ENCODE measurements at places on chromosomes 11 and 22. TPM values are rescaled to one million over a fixed set of nuclear protein-coding genes. Genes with fewer than 3 reads are reported as not detected.
A peak's percentile ranks its signal among the peaks of the same experiment; 100 is the strongest.

DNA sequence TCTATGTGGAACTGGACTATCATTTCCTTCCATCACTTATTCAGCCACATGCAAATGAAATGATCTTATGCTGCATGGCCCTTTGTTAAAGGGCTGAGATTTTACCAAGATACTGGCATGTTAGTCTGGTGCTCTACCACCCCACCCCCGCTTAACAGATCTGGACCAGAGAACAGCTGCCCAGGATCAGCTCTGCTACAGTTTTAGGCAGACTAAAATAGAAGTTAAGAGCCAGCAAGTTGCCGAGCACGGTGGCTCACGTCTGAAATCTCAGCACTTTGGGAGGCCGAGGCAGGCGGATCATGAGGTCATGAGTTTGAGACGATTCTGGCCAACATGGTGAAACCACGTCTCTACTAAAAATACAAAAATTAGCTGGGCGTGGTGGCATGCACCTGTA lies 4.6 kb downstream of the DDB1 start:
- no peak for DNase-seq

DNA sequence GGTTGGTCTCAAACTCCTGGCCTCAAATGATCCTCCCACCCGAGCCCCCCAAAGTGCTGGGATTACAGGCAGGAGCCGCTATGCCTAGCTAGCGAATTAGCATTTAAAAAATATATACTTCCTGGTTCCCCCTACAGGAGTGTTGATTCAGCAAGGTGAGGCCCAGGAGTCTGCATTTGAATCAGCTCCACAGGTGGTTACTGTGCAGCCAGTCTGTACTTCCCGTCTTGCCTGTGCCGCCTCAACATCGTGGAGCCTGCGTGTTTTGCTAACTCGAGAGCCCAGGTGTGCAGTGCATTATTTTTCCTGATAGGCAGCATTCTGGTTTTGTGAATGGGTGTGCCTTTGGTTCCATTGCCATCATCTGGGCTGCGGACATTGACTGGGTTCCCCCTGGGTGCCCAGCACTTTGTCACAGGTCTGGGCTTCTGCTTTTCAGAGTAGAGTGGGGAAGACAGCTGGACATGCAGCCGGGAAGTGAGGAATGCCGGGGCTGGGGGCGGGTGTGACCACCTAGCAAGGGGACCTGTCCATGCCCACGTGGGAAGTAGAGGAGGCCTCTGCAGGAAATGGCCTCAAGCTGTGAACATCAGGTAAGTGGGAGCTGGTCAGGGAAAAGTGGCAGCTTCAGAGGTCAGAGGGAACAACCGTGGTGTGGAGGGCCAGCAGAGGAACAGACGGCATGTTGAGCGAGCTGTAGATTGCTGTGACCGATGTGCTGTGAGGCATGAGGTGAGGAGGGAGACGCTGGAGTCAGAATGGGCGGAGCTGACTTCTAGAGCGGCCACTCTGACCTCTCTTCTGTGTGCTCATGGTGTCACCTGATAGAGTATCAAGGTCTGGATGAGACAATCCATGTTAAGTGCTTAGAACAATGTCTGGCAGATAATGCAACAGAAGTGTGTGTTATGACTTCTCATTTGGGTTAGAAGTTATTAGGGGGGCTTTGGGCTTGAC lies 42.2 kb downstream of the PPFIA1 start:
- peak; percentile 19 for DNase-seq

DNA sequence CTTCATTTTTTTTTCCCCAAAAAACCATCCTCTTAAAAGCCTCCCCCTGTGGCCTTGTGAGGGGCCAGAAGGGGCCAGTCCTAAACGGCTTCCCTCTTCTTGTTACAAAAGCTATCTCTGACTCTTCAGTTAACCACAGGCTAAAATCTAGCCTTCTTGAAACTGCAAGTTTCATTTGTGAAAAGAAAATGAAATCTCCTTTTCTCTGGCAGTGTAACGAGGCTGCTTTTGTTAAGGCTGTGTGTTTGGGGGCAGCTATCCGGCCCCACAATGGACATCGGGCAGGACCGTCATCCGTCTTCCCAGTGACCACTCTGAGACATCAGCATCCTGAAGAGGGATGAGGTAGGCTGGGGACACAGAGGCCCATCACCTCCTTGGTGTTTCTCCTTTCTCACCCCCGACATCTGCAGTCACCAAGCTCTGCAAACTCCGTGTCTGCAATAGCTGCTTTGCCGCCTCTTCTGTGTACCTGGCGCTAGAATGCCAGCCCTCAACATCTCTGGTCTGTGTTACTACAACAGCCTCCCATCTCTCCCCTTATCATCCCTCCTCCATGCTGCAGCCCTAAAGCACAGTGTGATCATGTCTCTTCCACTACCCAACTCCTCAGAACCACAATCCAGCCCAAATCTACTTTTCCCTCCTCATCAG lies 94.0 kb downstream of the RCN1 start:
- no peak for DNase-seq

GRCh38 chr11:63277345-63277943 lies 34.0 kb upstream of the SLC22A25 start:
- no peak for DNase-seq

GRCh38 chr11:12274558-12275197 lies 102.7 kb upstream of the PARVA start:
- DNase-seq, result no peak

GRCh38 chr11:3796801-3797328 lies 489 bp downstream of the NUP98 start:
- no peak for DNase-seq

DNA sequence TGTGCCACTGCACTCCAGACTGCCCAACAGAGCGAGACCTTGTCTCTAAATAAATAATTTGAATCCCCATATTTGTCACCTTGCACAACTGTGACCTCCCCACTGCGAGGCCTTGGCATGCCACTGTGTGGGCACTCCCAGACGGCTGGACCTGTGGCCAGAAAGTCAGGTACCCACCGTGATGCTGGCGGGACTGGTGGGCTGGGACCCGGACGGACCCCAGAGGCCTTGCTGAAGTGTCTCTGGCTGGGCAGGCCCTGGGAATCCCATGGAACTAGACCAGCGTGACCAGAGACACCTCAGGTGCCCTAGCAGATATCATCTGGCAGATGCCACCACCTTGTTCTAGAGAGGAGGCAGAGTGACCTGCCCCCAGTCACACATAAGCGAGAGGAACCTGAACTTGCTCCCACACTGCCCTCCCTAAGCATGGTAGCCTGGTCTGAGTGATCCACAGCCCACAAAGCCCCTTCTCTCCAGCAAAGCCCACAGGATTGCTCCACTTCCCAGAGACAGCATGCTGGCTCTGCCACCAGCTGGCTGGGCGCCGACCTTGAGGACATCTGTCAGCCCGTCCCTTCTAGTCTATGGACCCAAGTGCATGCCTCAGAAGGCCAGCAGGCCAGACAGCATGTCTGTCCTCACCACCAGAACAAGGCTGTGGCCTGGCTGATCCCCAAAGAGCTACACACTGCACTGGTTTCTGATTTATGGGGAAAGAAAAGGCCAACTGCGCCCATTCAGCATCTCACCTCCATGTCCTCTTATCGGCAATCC lies 9.5 kb downstream of the MACROD1 start:
- no peak for DNase-seq

DNA sequence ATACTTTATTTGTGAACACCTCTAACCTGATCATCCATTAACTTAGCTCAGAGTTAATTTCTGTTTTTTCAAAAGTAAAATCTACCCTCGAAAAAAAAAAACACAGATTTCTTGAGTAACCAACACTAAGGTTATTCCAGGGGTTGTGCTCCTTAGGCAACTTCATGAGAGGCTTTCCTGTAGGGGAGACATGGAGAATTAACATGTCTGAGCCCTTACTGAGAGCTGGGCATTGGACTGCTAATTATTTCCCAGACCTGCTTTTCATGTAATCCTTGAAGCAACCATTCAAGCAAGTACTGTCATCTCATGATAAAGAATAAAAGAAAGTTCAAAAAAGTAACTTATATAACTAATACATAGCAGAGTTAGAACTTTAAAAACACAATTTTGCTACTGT lies 13.5 kb upstream of the UPB1 start:
- DNase-seq, result no peak

DNA sequence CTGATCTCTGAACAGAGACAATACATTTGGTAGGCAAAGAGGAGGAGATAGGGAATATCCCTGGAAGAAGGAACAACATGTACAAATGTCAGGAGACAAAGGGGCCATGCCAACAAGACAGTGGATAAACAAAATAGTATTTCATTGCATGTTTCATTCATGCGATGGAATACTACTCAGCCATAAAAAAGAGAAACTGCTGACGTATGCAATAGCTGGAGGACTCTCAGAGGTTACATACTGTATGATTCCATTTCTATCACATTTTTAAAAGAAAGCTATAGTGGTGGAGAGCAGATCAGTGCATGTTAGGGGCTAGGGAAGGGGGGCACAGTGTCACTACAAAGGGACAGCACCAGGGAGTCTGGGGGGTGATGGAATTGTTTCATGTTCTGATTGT lies 572.9 kb upstream of the CADM1 start:
- no peak for DNase-seq

DNA sequence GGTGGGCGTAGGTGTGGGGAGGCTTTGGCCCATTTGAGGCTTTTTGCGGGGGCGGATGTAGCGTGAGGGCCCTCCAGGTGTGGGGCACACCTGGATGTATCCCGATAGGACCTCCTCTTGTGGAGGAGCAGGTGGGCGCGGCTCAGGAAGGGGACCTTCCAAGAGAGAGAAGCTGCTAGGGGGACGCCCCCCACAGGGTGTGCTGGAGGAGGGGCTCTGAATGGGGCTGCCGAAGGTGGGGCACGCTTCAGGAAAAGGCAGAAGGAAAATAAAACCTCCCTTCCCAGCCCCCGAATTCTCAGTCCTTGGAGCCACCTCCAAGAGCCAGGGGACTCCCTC lies 621 bp downstream of the SGSM1 start:
- no peak for DNase-seq

- DNase-seq, result no peak
These were observed 15.6 kb upstream of the WDR74 start for GRCh38 chr11:62854825-62855570.

DNA sequence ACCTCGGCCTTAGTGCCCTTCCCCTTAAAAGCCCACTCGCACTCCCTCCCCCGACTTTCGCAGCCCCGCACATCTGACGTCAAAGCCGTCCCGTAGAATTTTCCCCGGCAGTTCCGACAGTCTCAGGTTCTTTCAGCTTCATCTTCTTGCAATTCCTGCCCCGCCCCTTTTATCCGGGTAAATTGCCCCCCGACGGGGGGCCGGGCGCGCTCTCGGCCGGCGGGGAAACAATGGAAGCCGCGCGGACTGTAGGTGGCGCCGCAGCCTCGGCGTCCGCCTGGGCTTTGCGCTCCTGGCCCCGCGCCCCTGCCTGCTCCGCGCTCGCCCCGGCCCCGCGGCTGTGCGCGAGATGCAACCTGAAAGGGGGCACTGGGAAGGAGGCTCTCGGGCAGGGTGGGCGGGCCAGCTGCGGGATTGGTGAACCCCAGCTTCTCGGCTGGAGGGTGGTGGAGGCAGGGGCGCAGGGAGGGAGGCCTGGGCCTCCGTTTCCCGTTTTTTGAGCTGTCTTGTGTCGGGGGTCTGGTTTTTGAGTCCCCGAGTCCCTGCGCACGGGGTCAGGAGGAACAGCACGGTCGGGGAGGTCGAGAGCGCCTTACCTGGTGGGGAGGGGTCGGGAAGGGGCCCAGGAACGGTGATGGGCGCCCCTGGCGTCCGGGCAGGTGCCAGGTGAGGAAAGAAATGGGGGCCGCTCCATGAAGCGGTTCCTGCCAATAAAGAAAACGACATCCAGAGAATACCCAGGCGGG lies 859 bp upstream of the FGF19 start:
- peak; percentile 49 for DNase-seq

DNA sequence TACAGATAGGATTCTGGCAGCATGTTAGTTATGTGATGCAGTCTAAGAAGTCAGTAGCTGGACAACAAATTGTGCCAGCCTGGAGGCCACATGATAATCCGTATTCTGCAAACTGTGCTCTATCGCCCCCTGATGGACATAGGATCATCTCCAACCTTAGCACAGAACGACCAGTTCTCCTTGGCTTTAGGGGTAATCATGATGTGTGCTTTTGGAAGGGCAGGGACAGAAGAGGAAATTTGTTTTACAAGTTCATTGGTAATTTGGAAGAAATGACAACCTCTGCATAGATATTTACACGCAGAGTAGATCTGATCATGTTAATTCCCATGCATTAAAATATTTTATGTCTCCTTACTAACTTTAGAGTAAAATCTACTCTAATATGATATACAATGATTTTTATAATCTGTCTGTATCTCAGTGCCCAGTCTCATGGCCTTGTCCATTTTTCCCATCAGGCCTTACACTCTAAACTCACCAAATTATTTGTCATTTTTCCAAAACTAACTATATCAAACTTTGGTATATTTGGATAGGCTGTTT lies 12.1 kb downstream of the OR10D3 start:
- peak; percentile 46 for DNase-seq

- DNase-seq, result peak; percentile 58
These were observed 25.4 kb downstream of the MMP20 start for GRCh38 chr11:102599642-102600261.

GRCh38 chr11:118610225-118610772 lies 2.9 kb downstream of the PHLDB1 start:
- no peak for DNase-seq

GRCh38 chr22:32971276-32971675 lies 86.9 kb downstream of the SYN3 start:
- DNase-seq, result peak; percentile 21

- DNase-seq, result no peak
These were observed 44.1 kb upstream of the GDPD4 start for GRCh38 chr11:77345621-77346020.

- no peak for DNase-seq
These were observed 11.7 kb upstream of the RASD2 start for GRCh38 chr22:35528927-35529326.

- DNase-seq, result peak; percentile 59
These were observed 952 bp upstream of the CATSPERZ start for GRCh38 chr11:64298966-64299846.

- DNase-seq, result no peak
These were observed 42.3 kb downstream of the ANKRD42 start for GRCh38 chr11:83235825-83236224.

Gene C2CD2L
- 21.9 TPM for total RNA-seq

Gene GRM5
- 0.06 TPM for total RNA-seq

Gene DCHS1
- total RNA-seq, result 25.1 TPM

Gene ATG13
- 91.0 TPM for total RNA-seq

Gene KCTD21
- total RNA-seq, result 16.4 TPM

Gene MMP13
- total RNA-seq, result not detected

Gene IGLL1
- total RNA-seq, result not detected

Gene RIMBP3C
- total RNA-seq, result 0.26 TPM

Gene LRRN4CL
- total RNA-seq, result 4.3 TPM

Gene GLYAT
- 0.49 TPM for total RNA-seq

Gene ZDHHC8
- 64.8 TPM for total RNA-seq

Gene ABCG4
- 0.17 TPM for total RNA-seq

Data from mucosa of gallbladder (tissue), 1 donor.